ENCODE measurements at places on chromosomes 3 and 15.

- no peak for DNase-seq
These were observed 107.9 kb downstream of the AQP9 start for GRCh38 chr15:58246041-58246440.

DNA sequence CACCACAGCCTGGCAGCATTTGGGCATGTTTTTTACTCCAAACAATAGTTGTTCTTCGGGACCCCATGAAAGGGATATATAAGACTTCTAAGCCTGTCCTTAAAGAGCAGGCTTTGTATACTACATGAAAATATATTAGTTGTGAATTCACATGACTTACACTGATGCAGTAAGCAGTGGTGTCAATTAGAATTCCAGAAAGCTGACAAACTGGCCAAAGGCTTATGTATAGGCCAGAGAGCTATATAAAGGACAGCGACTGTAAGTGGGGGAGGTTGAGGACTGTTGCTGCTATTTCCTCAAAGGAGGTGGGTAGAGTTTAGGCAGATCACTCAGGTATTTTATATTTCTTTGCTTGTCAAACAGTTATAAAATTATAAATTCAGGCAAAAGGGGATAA is 24.8 kb downstream of the KPNA4 start:
- no peak for DNase-seq

DNA sequence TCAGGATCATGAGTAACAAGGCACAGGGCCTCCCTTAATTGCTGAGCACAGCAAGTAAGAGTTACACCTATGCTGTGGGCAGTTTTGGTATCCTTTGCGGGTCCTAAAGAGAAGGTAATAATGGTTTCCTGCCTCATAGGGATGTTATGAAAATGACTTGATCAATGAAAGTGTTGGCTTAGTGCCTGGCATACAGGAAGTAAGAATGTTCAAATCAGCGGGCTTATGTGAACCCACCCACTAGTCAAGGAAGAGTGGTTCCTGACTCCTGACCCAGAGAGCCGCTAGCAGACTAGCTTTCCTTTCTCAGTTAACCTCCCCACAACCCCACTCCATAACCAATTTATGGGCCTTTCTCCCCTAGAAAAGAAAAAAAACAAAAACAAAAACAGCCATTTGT is 5.2 kb upstream of the ADAMTS9 start:
- no peak for DNase-seq

DNA sequence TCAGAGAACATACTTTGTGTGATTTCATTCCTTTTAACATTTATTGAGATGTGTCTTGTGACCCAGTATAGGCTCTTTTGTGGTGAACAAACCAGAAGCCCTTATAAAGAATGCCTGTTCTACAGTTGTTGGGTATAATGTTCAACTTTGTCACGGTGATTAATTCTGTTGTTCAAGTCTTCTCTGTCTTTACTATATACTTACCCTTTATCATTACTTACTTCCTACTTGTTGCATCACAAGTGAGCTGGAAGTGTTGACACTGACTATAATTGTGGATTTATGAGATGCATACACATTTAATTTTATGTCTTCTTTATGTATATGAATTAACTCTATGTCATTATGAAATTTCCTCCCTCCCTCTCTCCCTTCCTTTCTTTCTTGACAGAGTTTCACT is 59.7 kb upstream of the TBL1XR1 start:
- no peak for DNase-seq

DNA sequence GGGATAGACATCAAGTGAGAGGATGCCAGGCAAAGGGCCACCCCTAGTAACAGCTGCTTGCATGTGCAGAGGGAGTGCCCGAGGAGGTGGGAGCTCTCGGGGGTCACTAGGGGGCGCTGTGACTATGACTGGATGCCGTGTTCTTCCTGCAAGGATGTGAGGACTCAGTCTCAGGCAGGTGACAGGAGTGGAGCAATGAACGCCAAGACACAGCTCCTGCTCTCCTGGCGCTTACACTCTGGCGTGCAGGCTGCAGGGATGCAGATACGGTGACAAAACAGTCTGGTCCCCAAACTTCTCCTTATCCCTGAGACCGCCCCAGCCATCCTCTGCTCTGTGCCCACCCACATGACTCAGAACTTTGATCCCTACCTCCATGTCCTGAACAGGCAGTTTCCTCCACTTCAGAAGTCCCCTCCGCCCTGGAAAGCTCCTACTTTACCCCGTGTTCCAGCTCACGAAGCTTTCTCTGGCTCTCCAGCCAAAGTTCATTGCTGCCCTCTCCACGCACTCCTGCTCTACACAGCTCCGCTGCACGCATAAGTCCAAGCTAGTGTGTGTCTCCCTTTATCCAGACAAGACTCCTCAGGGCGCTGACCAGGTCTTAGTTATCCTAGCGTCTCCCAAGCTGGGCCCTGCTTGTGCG is 14.7 kb downstream of the RHOV start:
- DNase-seq = no peak

DNA sequence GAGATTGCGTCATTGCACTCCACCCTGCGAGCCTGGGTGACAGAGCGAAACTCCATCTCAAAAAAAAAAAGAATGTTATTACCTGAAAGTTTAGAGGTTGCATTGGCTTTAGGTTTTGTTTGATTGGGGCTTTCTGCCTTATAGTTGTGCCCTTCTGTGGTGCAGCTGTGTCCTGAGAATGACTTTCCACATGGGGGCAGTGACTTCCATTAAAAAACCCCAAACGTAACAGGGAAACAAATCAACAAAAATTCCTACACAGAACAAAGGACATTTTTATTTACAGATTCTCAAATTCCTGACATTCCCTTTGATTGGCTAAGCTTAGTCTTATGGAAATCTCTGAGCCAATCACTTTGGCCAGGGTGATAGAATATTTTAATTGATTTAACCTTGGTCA is 154.1 kb upstream of the GPR149 start:
- DNase-seq = no peak

GRCh38 chr3:23830869-23831484 is 25.2 kb downstream of the UBE2E1 start:
- no peak for DNase-seq

GRCh38 chr15:43505738-43506137 is 11.7 kb upstream of the MAP1A start:
- no peak for DNase-seq

GRCh38 chr3:44995142-44995770 is 19.2 kb downstream of the EXOSC7 start:
- DNase-seq = no peak

GRCh38 chr3:58577269-58577821 is at the start of gene FAM107A:
Gene FAM107A (minus strand): TSS chr3:58577391. CDS start chr3:58569860, 7,531 bp downstream.
- DNase-seq = no peak

- DNase-seq = no peak
These were observed 276.7 kb downstream of the SLC9A9 start for GRCh38 chr3:143571548-143571947.

GRCh38 chr3:194197981-194198695 is 62.2 kb downstream of the HES1 start:
- DNase-seq = no peak

DNA sequence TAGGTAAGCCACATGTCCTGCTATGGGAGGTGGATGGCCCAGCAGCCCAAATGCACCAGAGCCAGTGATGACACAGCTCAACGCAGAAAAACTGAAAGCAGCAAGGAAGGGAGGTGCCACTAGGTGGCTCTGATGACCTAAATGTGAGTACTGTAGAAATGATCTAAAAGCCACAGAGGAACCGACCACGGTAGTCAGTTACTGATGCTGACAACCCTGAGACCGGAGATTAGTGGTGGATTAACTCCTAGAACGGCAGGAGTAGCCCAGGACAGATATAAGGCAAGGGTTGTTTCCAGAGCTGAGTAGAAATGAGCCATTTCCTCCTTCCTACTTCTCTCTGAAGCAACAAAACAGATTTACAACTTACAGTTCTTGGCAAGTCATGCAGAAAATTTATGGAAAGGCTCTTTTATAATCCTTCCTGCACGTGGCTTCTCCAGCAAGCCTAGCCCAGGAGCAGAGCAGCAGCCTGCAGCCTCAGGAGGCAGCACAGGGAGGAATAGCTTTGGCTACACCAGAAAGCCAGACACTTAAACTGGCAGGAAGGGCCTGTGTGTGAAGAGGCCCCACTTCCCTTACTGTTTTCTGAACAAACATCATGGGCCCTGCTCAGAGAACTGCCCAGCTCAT is 13.1 kb downstream of the FBXL22 start:
- no peak for DNase-seq

DNA sequence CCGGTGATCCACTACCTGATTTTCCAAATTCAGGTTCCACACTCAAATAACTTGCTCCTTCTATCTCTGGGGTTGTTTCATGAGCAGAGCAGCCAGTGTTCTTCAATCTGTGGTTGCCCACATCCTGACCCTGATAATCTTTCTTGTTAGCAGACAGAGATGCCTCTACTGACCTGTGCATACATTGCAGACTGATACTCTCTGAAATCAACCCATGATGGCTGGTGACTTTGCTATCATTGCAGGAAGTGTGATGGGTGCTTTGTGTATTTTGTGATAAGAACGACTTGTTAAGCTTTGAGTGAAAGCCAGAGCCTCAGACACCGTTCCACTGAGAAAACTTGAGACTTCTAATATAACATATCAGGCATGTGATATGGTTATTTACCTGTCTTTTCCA is 39.9 kb downstream of the GATM start:
- no peak for DNase-seq

GRCh38 chr15:59941612-59942011 is 62.5 kb upstream of the FOXB1 start:
- DNase-seq = no peak

- no peak for DNase-seq
These were observed 7.5 kb upstream of the ST6GAL1 start for GRCh38 chr3:186922790-186923189.

- no peak for DNase-seq
These were observed 311.7 kb upstream of the ICE2 start for GRCh38 chr15:60790641-60791040.

DNA sequence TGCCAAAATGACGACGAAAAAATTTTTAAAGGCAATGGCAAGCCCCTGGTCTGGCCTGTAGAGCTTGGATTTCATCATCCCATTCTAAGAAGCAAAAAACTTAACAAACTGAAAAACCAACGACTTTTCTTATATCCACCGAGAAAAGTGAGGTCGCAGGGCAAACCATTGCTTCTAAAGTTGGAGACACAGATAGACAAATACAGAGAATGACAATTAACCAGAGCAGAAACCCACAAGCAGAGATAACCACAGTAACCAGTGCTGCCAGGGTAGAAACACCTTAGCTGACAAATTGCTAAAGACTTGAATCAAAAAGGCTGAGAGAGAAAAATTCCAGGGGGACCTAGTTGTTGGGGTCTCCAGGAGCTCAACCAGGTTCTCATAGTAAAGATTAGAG is 386.5 kb upstream of the SGO1 start:
- no peak for DNase-seq

DNA sequence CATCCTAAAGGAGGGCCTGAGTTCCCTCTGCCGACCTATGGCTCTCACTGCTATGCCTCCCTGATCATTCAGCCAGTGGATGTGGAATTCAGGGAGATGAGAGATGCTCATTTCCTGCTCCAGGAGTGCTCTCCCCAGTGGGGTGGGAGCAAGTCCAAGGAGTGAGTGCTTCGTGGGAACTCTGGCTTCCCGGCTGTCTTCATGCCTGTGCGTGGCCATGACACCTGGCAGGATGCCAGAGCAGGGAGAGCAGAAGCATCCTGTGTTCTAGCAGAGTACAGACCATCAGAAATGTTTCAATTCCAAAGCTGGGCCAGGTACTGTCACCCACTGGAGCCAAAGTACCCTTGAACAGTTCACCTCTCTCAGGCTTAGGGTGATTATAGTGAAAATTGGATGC is 45.1 kb downstream of the APH1B start:
- no peak for DNase-seq

DNA sequence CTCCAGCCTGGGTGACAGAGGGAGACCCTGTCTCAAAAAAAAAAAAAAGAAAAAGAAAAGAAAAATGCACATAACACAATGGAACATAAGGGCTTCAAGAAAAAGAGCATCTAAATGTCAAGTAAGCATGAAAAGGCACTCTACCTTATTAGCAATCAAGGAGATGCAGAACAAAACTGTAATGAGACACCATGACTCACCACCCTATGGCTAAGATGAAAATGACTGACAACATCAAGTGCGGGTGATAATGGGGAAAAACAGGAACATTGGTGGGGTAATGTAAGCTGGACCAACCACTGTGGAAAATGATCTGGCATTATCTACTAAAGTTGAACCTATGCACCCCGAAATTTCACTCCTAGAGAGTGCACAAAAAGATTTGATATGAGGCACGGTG is 19.6 kb upstream of the NSMCE3 start:
- DNase-seq = no peak

- no peak for DNase-seq
These were observed 25.6 kb upstream of the LARS2 start for GRCh38 chr3:45362758-45363157.

DNA sequence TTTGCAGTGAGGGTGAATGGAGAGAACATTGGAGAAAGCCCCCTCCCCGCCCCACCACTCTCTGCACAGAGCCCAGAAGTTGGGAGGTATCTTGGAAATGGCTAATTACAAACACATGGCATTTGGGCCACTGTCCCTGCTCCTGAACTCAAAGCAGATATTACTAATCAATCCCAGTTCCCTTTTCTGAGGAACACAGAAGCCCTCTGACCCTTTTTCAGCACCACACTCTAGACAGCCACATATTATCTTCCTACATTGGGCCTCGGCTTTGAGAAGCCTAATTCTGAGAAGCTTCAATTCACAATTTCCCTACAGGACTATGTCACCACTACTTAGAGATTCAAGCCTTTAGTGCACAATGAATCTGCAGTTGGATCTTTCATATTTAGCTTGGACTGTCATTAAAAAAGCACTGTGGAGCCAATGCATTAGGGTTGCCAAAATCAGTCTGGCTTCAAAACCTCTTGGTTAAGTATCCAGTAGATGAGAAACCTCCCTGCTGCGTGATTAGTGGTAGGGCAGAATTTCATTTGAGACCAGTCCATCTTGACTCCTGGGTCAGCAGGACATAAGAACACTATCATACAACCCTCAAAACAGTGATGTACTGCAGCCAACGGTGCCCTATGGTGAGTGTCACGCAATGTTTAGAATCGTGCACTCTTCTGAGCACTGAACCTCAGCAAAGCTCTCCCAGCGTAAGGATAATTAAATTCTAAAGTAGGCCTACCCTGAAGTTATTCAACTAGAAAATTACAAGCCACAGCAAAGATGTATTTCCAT is 26.1 kb downstream of the MGLL start:
- DNase-seq = peak; percentile 10

DNA sequence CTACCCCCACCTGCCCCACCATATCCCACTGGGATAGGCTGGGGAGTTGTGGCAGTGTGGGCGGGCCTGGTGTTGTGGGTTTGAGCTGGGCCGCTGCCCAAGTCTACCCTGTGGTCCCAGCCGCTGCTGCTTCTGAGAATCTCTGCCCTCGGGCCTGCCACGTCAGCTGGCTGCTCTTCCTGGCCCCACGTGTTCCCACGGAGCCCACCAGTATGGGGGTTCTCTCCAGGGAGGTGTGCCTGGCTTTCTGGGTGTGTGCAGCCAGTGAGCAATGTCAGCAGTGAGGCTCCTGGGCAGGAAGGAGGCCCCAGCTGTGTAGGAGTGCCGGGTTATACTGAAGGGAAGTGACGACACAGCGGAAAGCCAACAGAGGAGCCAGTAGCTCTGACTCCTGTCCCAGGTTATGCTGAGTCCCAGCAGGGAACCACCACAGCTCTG is 10.5 kb downstream of the GNAI2 start:
- no peak for DNase-seq

GRCh38 chr3:117306299-117306698 is 596.7 kb downstream of the TUSC7 start:
- no peak for DNase-seq

GRCh38 chr3:97884586-97885123 is 62.8 kb downstream of the CRYBG3 start:
- DNase-seq = no peak

- DNase-seq = no peak
These were observed 285.2 kb upstream of the MME start for GRCh38 chr3:154794814-154795445.

Data from cardiac septum (tissue), 1 donor.